ENCODE measurements at places on chromosomes 7 and 10.

- DNase-seq: no peak
Measured at GRCh38 chr10:123633106-123633505, 33.0 kb upstream of the GPR26 start.

DNA sequence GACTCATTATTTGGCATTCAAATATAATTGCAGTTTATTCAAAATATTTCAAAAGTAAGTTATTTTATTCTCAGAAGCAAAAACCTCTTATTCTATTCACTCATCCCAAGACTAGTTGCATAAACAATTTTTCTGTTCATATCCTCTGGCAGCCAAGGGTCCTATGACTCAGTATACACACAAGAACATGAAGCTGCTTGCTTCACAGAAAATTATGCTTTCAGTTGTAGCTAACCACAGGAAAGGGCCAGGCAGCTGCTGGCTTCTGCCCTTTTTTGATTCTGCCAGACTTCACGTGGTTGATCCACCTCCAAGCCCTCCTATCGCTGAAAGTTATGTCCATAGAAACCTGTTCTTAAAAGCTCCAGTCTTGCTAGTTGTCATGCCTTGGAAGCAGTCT lies 108.8 kb downstream of the ABCA13 start:
- DNase-seq: no peak

DNA sequence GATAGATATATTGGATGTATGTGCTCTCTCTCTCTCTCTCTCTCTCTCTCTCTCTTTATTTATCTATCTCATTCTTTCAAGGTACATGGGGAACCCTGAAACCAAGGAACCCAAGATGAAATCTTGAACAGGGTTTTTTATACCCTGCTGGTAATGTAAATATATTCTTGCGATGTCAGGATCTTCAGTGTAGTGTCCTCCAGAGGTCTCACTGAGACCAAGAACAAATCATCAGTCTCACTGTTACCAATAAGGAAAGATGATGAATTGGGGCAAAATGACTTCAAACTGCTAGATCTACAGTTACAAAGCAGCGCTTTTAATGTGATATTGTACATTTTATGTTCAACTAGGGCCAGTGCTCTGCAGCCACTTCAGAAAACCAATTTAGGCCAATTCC lies 423.5 kb downstream of the ANKRD7 start:
- DNase-seq: no peak

DNA sequence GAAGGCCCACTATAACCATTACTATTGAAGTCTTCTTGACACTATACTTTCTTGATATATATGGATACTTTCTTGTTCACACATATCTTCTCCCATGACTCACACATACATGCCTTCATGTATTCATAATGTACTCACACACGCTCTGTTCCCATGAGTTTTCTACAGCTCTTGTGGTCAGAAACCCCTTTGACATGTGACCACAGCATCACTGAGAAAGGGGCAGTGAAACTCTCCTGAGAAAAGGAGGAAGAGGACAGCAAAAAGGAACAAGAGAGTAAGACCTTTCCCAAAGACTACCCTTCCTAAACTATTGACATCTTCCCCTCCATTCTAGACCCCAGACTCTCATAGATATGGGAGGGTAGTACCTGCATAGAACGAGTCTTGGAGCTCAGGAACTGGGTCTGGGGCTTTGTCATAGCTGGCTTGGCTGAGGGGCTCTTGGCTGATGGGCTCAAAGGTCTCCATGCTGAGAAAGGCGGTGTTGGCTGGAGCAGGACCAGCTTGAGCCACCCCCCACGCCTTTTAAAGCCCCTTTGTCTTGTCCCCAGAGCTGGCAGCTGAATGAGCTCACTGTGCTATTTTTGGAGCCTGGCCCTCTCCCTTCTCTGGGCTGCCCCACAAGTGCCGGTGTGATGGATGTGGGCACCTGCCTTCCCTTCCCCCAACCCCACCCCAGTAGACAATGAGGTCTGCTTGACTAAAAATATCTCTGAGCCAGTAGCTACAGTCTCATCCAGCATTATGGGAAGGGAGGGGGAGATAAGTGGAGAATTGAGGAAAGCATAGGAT lies 5.1 kb downstream of the SYNPO2L start:
- DNase-seq: no peak

DNA sequence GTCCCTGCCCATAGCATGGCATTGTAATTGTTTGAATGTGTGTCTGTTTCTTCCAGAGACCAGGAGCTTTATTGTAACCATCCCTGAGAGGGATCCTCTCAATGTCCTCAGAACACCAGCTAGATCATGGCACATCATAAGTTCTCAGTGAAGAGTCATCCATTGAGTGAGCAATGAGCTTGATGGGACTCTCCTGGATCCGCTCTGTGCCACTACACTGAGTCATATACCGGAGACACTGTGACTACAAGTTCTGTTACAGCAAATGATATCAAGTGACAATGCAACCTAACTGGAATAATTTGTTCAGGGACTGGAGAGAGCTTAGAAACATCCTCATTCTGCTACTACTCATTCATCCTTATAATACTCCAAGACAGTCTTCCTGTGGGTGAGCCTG lies 25.1 kb downstream of the MRPS24 start:
- no peak for DNase-seq

GRCh38 chr10:70774810-70775678 lies 10.1 kb downstream of the TBATA start:
- DNase-seq: no peak

GRCh38 chr7:119647286-119647685 lies 625.7 kb upstream of the KCND2 start:
- DNase-seq: no peak

- DNase-seq: no peak
Measured at GRCh38 chr10:30758338-30758737, 128.8 kb upstream of the LYZL2 start.

- DNase-seq: no peak
Measured at GRCh38 chr7:118517275-118517674, 292.8 kb downstream of the ANKRD7 start.

DNA sequence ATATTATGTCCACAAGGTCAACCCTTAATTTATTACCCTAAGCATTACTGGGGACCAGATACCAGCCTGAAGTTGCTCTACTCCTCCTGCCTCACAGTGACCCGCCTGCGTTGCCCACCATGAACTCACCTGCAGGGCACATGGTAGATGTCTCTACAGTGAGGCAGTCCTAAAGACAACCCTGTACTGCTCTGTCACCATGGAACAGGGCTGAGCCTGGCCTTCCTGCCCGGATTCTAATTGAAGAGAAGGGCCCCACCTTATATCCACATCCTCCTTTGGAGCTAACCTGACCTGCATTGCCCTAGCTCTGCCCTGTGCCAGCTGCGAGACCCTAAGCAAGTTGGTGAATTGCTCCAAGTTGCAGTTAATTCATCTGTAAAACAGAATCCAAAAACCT lies 4.1 kb downstream of the SH3PXD2A start:
- DNase-seq: no peak

DNA sequence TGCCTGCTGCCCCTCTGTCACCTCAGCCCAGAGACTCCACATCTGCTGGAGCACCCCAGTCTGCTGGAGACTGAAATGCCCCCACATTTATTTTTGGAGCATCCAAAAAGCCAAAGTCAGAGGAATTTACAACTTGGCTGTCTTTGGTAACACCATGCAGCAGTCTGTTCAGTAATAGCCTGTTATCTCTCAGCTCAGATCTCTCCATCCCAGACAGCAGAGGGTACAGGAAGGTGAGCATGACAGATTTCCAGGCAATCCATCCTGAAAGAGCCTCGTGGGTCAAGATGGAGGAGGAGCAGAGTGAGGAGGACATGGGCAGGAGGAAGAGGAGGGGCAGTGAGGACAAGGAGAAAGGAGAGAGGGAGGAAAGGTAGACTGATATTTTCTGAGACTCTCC lies 55.9 kb downstream of the GRID1 start:
- DNase-seq: no peak

GRCh38 chr7:2001601-2002442 lies 230.9 kb downstream of the MAD1L1 start:
- no peak for DNase-seq

DNA sequence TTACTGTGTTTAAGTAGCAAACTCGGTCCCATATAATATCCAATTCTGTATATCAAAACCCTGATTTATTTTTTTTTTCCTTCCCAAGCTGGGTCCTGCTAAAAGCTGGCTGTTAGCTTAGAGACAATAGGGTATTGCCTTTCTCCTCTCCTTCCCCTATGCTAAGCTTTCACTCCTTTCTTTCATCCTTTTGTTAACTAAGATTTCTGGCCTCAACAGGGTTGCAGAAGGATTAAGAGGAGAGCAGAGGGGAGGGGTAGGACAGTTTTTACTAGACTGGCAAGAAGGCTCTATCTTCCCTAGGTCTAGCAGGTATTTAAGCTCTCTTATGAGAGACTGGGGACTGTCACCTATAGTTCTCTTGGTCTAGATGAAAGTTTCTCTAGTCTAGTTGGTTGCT lies 229.2 kb downstream of the KCND2 start:
- DNase-seq: no peak

DNA sequence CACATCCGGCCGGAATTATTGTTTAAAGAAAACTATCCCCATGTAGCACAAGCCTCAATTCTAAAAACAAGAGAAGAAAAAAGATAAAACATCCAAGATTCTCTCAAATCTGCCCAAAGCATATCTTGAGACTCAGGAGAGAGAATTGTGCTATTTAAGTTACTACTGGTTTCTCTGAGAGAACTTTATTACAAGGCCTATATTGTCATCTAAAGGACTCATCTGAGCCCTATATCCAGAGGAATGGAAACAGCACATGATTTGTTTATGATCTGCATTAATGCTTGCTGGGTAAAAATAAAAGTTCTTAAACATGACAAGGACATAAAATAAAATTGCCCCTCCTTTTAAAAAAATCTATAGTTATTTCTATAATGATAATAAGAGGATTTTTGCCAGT lies 25.0 kb downstream of the LRRN3 start:
- DNase-seq: no peak

- no peak for DNase-seq
Measured at GRCh38 chr7:150404172-150404804, 25.2 kb downstream of the ZNF775 start.

DNA sequence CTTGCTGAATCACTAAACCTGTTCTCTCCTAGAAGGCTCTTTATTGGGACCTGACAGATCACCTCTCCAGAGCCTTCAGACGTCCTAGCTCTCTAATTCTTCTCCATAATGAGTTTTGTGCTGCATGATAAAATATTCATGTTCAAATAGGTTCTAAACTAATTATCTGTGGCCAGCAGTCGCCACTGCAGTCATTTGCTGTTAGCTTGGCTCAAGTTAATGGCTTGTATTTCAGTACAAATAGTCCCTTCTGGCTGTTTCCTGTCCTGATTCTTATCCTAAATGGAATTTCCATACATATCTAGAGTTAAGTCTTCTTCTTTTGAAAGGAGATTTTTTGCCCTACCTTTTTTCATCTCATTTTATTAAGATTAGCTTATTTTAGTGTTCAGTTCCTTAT lies 303.2 kb downstream of the EXOC4 start:
- DNase-seq: no peak

DNA sequence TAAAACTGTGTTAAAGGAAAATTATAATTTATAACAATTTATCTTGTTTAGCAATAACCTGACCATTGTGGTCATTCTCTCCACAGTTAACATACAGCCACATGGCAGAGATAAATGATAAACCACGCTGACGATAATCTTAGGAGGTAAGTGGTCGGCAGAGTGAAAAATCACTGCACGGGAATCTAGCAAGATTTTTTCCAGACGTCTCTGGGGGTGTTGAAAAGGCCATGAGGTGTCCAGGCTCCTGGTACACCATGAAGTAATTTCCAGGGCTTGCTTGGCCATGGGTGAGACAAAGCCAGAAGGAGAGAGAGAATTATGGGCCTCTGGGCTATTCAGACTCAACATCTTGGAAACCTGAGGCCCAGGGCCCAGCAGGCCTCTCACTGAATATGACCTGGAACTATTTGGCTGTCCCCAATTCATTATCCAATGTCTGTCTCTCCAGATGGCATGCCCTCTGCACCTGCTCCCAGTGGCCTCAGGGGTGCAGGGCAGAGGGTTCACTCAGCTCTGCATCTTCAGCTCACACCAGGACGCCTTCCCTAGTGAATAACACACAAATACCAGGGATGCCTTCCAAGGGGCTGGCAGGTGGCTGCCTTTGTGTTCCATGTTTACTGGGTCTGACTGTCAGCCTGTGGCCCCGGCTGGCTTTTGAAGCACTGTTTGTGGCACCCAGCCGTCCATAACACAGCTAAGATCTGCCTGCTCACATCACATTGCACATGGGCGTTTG lies 590.4 kb upstream of the PFKP start:
- DNase-seq: peak; percentile 27

DNA sequence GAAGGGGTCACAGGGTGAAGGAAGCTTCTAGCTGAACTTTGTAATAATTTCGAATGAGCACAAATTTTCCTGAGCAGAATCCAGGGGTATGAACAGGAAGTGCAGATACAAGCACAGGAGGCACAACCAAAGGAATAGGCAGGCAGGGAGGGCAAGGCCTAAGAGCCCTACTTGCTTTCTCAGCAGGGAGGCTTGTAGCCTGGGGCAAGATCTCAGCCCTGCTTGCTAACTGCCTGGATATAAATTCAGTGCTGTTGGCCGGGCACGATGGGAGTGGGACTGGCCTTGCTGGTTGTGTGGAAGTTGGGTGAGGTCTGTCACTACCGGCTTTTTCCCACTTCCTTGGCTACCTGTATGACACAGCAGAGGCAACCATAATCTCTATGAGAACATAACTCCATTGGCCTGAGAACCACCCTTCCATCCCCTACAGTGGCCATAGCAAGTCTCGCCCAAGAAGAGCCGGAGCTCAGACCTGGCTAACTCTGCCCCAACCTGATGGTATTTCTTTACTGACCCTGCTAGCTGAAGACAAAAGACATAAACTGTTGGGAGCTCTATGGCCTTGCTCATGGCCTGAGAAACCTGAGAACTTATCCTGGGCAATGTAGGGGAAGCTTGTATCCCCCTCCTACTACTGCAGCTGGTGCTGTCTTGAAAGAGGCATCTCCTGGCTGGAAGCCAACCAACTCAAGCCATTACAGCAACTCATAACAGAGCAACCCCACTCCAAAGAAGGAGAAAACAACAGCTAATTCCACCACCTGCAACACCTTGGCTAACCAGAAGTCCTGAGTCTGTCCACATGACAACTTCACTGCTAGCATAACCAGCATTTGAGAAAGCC lies 27.6 kb downstream of the CLDN12 start:
- no peak for DNase-seq

- DNase-seq: no peak
Measured at GRCh38 chr10:17196573-17196972, 4.9 kb downstream of the TRDMT1 start.

DNA sequence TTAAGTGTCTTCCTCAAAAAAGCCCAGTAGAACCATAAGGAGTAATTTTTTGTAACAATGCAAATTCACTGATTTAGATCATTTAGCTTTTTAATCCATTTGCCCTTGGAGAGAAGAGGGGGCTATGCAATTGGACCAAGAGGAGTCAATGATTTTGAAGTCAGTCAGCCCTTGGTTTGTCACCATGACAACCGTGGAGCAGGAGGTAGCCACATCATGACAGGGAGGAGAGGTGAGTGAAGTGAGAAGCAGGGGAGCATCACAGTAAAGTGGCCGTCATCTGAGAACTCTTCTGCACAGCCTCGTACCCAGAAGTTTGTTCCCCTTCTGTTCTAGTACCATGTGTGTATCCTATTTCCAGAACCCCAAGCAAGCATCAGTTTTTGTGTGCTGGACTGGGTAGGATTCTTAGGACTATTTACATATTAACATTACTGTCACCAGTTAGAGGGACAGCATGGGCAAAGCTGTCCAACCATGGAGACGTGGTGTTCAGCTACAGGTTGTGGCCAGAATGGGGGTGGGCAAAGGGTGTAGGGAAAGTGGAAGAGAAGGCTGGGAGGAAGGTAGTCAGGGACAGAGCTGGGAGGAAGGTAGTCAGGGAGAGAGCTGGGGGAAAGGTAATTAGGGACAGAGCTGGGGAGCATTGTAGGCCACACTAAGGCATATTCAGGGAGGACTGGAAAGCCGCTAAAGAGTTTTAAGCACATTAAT lies 13.1 kb downstream of the UBE3C start:
- no peak for DNase-seq

All from COR-L47 (cell line).